ENCODE measurements at places on chromosomes 2 and 18. TPM values are rescaled to one million over a fixed set of nuclear protein-coding genes. Genes with fewer than 3 reads are reported as not detected.

DHRS9 gene
- 3.5 TPM for total RNA-seq

ACTR3 gene
- 246 TPM for total RNA-seq

CRYBA2 gene
- total RNA-seq, result not detected

C2orf92 gene
- 1.0 TPM for total RNA-seq

HSBP1L1 gene
- 15.3 TPM for total RNA-seq

TUBA3E gene
- 0.78 TPM for total RNA-seq

CROCC2 gene
- not detected for total RNA-seq

Data from A549 treated with ZK216348 at 1 μM for 4 hours (cell line).